ENCODE measurements at places on chromosomes 5 and 9.

DNA sequence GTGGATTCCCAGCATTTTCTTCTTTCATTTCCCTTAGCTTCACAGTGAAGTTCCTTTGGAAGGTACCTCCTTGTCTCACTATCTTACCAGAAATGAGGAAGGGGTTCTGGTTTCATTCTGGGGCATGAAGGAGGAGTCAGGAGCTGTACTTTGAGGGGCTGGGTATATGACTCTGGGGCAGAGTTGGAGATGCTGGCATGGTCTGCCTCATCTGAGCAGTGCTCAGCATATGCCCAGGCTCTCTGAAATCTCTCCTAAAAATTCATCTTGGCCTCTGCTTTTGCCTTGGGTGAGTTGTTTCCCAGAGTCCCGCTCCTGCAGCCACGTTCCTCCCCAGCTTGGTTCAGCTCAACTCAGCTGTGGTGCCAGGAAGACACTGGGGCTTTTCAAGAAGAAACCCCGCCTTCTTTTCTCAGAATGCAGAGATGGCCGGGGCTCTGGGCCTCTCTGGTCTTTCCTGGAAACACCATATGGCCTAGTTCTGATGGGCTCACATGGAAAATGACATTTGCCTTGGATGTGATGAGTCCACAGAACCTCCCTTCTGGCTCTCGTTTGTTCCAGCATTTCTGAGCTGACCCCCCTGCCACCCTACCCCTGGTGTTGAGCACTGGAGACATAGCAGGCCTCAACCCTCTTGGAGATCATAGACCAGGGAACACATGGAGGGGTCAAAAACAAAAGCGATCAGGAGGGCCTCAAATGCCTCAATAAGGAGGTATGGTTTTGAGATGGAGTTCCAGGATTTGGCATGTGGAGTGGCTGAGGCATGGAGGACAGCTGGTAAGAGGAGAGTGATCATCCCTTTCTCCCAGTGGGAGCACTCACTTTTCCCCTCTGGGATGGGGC lies 12.0 kb upstream of the TGFBR1 start:
- no peak for DNase-seq

DNA sequence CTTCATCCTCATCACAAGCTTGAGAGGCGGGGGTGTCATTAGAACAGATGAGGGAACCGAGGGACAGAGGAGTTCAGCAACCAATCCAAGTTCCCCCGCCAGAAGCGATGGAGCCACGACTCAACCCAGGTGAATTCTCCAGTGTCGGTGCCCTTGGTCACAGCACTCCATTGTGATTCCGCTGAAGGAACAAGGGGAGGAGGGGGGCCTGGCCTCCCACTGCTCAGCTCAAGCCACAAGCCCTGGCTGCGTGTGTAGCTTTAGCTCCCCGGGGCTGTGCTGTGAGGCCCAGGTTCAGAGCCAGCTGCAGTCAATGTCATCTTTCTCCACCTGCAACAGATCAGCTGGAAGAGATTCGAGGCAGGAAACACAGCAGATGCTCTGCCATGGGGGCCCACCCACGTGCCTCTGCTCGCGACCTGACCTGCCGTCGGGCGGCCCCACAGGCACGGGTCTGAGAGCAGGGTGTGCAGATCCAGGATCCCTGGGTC lies 72.6 kb downstream of the GTF3C4 start:
- DNase-seq: no peak

DNA sequence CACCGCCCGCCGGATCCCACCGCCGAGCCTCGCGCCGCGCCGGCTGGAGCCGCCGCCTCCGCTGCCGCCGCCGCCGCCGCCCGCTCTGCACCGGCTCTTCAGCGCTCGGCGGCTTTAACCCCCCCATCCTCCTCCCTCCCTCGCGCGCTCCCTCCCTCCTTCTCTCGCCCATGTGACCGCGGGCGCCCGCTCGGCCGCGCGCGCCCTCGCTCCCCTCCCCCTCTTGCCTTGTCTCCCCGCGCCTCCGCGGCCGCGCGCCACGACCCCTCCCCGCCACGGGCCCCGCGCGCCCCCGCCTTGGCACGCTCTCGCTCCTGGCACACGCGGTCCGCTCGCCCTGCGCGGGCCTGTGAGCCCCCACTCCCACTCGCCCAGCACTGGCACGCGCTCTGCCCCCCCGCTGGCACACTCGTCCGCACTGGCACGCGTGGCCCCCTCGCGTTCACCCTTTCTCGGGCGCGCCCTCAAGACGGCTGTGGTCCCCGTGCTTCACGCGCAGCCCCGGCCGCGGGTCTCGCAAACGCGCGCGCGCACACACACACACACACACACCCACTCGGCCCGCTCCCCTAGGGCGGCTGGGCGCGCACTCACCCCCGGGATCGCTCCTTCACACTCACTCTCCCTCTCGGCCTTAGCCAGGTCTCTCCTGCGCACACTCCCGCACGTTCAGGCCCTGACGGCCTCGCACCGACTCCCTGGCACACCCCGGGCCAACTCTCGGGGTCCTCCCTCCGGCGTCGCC lies at the start of gene CNTFR:
Gene CNTFR, minus strand, starts transcription at position 89 of the 745 bp plus-strand sequence. CDS start 20,743 bp downstream, outside the sequence.
- no peak for DNase-seq

DNA sequence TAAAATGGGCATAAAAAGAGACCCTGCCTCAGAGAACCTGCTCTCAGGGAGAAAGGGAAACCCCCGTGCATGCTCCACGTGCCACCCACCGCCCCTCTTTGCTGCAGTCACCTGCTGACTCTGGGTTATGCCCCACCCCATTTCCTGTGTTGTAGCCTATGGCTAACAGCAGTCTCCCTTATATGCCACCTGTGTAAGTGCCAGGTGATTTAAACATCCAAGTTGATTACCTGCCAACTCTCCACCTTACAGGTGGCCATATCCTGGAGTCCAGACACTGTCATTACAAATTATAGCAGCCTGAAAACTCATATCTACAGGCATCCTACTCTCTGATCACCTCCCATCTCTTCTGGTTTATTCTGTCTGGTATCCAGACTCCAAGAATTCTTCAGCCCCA lies 242.6 kb downstream of the HSPA4 start:
- no peak for DNase-seq
